ENCODE measurements at places on chromosomes 12 and 14.

DNA sequence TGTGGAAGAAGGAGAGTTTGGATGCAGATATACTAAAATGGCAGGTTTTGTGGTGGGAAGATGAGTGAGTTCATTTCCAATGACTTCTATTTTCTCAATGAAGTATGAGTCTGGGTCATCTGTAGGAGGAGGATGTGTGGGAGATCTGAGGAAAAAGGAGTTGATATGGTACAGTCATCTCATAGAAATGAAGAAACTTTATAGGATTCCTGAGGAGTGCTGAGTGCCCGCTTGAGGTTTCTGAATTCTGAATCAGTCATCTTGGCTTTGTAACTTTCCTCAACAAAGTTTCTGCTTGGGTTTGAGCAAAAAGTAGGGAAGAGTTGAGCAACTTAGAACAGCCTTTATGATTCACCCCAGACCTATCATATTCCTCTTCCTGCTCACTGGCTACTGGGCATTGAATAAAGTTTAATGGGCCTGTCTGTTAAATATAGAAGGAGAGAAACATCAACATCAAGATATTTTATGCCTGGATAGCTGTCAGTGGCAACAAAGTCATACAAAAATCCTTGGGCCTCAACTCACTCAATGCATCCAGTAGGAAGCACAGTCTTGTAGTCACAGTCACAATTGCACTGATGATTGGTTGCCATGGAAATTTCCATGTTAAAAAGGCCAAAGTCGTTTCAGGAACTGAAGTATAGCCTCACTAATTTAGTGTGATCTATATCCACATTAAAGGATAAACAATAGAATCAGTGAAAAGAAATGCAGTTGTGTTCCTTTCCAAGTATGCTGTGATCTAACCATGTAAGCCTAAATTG, 284.7 kb downstream of the DUSP6 start:
- H3K36me3 ChIP-seq = no peaks in the 10 kb centered on the region
- H3K4me1 ChIP-seq = no peaks in the 10 kb centered on the region
- no peaks in the 10 kb centered on the region for H3K27me3 ChIP-seq
- no peak for DNase-seq
- no peak overlapping the region for H3K4me3 ChIP-seq

- H3K27me3 ChIP-seq = no peaks in the 10 kb centered on the region
- H3K4me1 ChIP-seq = no peaks in the 10 kb centered on the region
- H3K36me3 ChIP-seq = no peaks in the 10 kb centered on the region
- no peak for DNase-seq
These were observed 338.7 kb downstream of the EGLN3 start for GRCh38 chr14:33612197-33612505.

- peaks cover 8% of the 10 kb centered on the region for H3K4me1 ChIP-seq
- H3K36me3 ChIP-seq = no peaks in the 10 kb centered on the region
- no peak overlapping the region for H3K4me3 ChIP-seq
- no peaks in the 10 kb centered on the region for H3K27me3 ChIP-seq
- no peak for DNase-seq
These were observed 235.2 kb downstream of the SLC41A2 start for GRCh38 chr12:104722601-104723534.

DNA sequence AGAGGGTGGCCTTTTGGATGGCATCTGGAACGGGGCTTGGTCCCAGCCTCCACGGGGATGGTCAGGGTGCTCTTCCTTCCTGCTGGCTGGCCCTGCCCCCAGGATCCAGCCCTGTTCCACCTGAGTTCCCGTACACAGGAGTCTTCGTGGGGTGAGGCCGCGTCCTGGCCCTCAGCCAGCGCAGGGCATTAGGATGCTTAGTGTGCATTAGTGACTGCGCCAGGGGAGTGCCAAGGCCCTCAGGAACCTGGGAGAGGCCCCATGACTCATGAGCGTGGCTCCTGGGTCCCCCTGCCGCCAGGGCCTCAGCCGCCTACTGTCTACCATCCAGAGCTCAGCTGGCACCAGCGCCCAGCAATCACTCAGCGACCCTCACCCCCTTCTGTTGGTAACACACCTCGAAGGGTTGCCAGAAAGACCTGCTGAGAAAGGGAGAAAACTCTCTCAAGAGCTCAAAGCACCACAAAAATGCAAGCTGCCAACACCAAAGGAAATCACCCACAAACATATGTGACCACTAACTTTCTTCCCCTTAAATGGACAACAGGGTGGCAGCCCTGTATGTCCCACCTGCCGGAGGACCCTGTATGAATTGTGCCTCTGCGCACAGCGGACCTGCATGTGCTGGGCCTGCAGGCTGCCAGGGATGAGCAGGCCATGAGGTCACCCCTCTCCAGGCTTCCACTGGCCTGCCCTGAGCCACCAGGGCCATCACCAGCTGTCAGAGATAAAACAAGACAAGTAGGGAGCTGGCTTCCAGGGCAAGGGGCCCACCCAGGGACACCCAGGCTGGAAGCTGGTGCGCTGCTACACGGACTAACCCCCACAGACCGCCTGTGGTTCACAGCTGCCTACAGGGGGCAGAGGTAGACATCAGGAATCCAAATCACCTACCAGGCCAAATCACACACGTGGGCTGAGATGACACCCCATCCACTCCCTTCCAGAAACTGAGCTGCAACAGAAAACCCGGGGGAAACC, 28.7 kb downstream of the CCDC85C start:
- no peak for DNase-seq
- H3K4me3 ChIP-seq = no peak overlapping the region
- peaks cover 15% of the 10 kb centered on the region for H3K4me1 ChIP-seq
- no peak overlapping the region for H3K27ac ChIP-seq

DNA sequence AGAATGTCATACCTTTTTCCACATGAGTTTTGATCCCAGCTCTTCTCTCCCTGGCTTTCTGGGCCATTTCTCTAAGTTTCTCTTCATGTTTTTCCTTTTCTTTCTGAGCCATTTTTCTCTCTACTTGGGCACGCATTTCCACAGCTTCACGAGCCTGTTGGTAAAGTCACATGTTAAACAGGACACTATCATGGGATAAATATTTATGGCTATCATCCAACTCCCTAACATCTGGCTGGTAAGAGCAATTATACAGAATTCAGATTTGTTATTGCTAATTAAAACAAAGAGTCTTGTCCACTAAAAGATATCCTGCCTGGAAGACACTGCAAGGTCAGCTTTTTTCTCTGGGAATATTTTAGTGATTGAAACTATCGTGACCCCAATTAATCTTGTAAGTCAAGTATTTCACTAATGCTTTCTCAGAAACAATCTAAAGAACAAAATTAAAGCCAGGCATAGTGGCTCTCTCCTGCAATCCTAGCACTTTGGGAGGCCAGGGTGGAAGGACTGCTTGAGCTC, 23.1 kb downstream of the SLIRP start:
- peaks cover 83% of the 10 kb centered on the region for H3K36me3 ChIP-seq
- no peak for DNase-seq
- H3K27ac ChIP-seq = no peak overlapping the region
- no peaks in the 10 kb centered on the region for H3K4me1 ChIP-seq
- no peak overlapping the region for H3K4me3 ChIP-seq

DNA sequence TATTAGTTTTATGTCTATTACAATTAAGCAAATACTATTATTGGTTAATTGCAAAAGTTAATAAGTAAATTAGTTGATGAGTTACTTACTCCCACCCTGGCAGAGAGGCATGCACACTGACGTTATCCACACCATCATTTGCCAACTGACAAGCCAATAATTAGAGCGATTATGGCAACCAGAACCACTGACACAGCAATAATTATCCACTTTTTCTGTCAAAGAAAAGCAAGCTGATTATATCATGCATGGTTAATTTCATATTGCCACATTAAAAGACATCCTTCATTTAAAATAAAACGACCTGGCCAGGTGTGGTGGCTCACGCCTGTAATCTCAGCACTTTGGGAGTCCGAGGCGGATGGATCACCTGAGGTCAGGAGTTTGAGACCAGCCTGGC, 43.1 kb downstream of the STX2 start:
- no peaks in the 10 kb centered on the region for H3K27me3 ChIP-seq
- no peak for DNase-seq
- H3K36me3 ChIP-seq = peaks cover 56% of the 10 kb centered on the region

DNA sequence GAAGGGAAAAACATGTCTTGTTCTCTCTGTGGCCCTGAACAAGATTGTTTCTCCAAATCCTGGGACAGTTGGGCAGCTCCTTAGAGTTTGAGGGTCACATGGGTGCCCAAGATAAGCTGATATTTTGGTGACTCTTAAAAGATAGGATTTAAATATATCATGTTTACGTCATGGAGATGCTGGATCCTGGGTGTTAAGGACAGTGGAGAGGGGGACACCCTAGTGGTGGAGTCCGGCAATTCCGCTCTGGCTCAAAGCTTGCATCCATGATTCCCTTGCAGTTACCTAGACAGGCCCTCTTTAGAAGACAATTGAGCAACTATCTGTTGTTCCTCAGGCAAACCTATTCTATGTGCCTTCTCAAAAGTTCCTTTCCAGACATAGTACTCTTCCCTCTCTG, 101.8 kb downstream of the CMKLR1 start:
- H3K4me1 ChIP-seq = no peaks in the 10 kb centered on the region
- H3K27me3 ChIP-seq = no peaks in the 10 kb centered on the region
- DNase-seq = no peak
- H3K27ac ChIP-seq = no peak overlapping the region
- no peak overlapping the region for H3K4me3 ChIP-seq
- H3K36me3 ChIP-seq = no peaks in the 10 kb centered on the region

- no peaks in the 10 kb centered on the region for H3K27me3 ChIP-seq
- no peaks in the 10 kb centered on the region for H3K4me1 ChIP-seq
- H3K27ac ChIP-seq = no peak overlapping the region
- no peak for DNase-seq
- H3K4me3 ChIP-seq = no peak overlapping the region
These were observed 248.8 kb downstream of the APAF1 start for GRCh38 chr12:98893675-98894411.

DNA sequence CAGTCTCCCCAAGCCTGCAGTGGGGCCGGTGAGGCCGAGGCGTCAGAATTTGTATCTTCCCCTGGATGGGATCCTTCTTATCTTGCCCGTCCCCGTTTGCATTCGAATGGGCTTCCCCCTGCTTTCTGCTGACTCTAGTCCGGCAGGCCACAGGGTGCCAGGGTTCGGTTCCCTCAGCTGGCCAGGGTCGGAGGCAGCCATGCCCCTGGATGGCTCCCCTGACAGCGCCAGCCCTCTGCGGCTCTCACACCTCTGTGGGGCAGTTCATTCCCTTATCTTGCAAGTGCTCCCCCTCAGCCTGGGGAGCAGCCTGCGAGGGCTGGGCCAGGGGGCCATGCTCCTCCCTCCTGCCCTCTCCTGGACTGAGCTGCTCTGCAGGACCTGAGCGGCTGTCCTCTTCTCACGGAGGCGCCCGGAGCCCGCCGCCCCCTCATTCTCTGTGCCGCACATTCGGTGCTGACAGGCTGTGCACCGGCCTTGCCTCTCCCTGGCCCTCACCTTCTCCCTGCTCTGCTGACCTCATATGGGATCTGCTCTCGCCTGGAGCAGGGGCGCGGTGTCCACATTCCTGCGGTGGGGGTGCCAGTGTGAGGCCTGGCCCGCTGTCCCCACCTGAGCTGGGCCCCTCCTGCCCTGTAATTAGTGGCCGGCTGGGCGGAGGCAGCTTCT, 32.8 kb downstream of the KIF26A start:
- H3K27ac ChIP-seq = no peak overlapping the region
- H3K4me1 ChIP-seq = no peaks in the 10 kb centered on the region
- DNase-seq = no peak
- H3K4me3 ChIP-seq = no peak overlapping the region

GRCh38 chr14:101077481-101078074, 174.1 kb upstream of the RTL1 start:
- H3K4me3 ChIP-seq = peak overlapping the region; percentile 15
- H3K36me3 ChIP-seq = no peaks in the 10 kb centered on the region
- DNase-seq = no peak
- H3K27ac ChIP-seq = no peak overlapping the region
- peaks cover 10% of the 10 kb centered on the region for H3K27me3 ChIP-seq
- no peaks in the 10 kb centered on the region for H3K4me1 ChIP-seq

DNA sequence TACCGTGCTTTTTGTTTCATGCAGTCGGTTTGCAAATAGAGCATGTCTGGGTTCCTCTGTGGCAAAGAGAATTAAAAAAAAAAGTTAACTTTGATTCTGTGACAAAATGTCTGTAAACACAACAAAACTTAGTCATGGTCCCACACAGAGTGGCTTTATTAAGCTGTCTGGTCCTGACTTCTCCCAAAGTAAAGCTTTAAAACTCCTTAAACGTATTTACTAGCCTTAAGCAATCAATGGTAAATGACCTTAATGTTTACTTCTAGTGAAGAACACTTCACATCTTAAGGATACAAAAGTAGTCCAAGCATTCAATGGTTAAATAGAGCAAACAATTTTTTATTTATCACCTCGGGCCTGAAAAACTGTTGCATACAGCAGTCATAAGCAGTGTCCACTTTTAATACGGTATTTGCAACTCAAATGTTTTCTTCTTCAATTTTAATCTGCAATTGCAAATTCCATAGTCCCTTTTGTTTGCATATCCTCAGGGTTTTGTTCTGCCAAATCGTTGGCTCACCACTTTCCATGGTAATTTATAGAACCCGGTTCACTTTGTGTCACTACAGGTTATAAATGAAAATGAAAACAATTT, 453.0 kb upstream of the MIS18BP1 start:
- no peaks in the 10 kb centered on the region for H3K27me3 ChIP-seq
- DNase-seq = no peak
- H3K4me3 ChIP-seq = no peak overlapping the region
- H3K27ac ChIP-seq = no peak overlapping the region

GRCh38 chr12:51377099-51377984, 13.9 kb downstream of the GALNT6 start:
- no peak for DNase-seq
- H3K36me3 ChIP-seq = no peaks in the 10 kb centered on the region
- H3K4me1 ChIP-seq = no peaks in the 10 kb centered on the region

- H3K27ac ChIP-seq = no peak overlapping the region
- no peak for DNase-seq
- H3K4me3 ChIP-seq = no peak overlapping the region
- peaks cover 5% of the 10 kb centered on the region for H3K36me3 ChIP-seq
- H3K4me1 ChIP-seq = no peaks in the 10 kb centered on the region
These were observed 26.4 kb downstream of the TBC1D15 start for GRCh38 chr12:71865757-71866536.

DNA sequence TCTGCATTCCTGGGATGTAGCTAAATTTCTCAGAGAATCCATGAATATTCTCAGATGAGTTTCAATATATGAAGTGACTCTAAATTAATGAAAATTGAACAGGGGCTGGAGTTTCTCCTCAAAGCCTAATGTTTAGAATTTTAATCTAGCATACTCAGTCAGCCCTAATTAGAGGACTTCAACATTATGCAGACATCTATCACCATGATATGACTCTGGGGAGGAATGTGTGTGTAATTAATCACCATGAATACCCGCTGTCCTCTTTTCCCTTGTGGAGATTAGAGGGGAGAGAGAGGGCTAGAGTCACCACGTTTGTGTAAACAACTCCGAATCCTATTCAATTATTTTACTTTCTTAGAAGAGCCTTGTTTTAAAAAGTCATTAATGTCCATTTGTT, 698.6 kb upstream of the MDGA2 start:
- no peak for DNase-seq
- H3K4me3 ChIP-seq = no peak overlapping the region
- no peaks in the 10 kb centered on the region for H3K36me3 ChIP-seq
- H3K27ac ChIP-seq = no peak overlapping the region

Measured in ascending aorta (tissue), 2 donors.